ENCODE measurements at places on chromosomes 2 and 18.

- no peak for DNase-seq
Measured at GRCh38 chr2:36511858-36512603, 85.9 kb downstream of the FEZ2 start.

GRCh38 chr2:10957391-10957790 is 45.7 kb downstream of the KCNF1 start:
- no peak for DNase-seq

GRCh38 chr2:9472511-9472910 is 1.8 kb upstream of the IAH1 start:
- DNase-seq: no peak

GRCh38 chr2:20062615-20063545 is 11.5 kb upstream of the LAPTM4A start:
- no peak for DNase-seq

DNA sequence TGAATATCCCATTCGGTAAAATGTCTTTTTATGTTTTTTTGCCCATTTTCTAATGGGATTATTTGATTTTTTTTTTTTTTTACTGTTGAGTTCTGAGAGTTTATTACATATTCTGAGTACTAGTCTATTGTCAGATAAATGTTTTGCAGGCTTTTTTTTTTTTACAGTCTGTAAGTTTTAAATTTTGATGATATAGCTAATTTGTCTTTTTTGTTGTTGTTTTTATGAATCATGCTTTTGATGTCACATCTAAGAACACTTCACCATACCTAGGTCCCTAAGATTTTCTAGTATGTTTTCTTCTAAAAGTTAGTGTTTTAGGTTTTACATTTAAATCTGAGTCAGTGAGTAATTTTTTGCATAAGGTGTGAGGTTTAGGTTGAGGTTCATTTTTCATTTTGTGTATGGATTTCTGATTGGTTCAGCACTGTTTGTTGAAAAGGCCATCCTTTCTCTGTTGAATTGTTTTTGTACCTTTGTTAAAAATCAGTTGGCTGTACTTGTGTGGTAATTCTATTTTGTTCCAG is 40.7 kb downstream of the PTPN4 start:
- no peak for DNase-seq
